ENCODE measurements at places on chromosomes 7 and 10.

- no peak for DNase-seq
Observed at GRCh38 chr7:31047313-31048146, 4.6 kb upstream of the ADCYAP1R1 start.

GRCh38 chr10:35523670-35524225, 81.4 kb upstream of the GJD4 start:
- no peak for DNase-seq

DNA sequence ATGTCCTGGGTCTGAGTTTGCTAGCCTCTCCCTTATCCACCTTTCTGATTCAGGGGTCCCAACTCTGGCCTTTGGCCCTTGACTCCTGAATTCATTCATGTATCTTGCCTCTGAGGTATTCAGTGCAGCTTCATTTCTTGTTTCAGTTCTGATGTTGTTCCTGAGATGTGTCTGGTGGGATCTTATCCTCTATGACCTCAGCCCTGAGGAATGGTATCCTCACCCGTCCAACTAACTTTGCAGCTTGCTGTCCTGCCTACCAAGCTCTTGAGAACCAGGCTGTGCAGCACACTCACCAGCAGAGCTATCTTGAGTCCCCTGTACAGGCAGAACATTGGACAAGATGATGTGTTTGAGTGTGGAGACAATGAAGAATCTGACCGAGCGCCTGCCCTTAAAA, 13.8 kb downstream of the SUFU start:
- no peak for DNase-seq

GRCh38 chr10:133127291-133128125, 32.5 kb upstream of the KNDC1 start:
- DNase-seq = peak; percentile 31

DNA sequence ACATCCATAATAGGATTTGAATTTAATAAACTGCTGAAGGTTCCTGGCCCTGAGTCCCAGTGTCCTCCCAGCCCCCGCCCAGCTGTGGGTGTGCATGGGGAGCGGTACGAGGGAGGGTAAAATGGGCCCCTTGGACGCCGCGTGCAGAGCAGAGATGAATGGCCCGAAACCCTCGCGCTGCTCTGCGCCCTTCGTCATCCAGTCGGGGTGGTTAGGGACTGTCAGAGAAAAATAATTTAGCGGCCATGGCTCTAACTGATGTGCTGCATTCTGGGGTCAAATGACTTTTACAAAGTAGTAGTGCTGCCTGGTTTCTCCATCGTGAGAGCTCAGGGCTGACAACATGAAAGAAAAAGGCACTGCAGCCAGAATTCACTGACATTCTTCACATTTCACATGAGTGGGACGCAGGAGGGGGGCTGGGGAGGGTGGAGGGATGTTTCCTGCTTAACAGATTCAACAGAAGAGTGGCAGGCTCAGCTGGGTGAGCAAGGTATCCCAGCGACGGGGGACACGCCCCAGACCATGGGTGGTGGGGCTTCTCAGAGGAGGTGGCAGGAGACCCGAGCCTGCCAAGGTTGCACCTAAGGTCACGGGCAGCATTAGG, 304.5 kb downstream of the WDR37 start:
- no peak for DNase-seq
